Fibroblast of the conjunctiva (primary cell): ENCODE measurements at places on chromosomes 3 and 15.

- no peak for DNase-seq
Observed at GRCh38 chr3:150635076-150635475, 32.0 kb downstream of the SELENOT start.

DNA sequence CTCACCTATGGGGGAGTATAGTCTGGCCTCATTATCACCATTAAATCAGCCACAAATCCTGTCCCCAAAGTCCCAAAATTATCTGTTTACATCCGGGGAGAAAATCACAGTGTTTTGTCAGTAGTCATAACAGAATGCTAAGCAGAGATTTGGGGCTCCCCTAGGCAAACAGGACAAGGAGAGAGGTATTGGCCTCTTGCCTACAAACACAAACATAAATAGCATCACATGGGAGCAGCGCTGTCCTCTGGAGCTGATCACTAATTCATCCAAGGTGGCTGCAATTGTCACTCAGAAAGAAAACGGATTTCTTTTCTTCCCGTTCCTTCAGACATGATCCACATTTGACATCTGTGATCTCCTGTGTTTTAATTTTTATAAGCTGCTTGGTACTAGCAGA is 1028.1 kb downstream of the NTRK3 start:
- DNase-seq = no peak

DNA sequence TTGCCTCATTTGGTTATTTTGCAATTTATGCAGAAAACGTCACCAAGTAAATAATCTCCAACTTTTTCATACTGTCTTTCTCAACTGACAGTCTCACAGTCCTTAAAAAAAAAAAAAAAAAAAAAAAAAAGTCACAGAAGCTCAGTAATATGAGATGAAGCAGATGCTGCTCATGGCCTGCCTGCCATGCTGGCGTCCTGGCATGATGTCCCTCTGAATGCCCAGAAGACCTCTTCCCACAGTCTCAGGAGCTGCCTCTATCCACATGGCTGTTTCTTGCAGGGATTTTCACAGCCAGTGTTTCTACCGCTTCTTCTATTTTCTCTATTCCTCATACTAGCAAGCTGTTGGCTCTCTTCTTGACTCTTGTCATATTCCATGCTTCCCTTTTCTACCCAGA is 87.7 kb downstream of the TGFBR2 start:
- DNase-seq = no peak

- DNase-seq = no peak
Observed at GRCh38 chr3:194680888-194681615, 4.6 kb upstream of the FAM43A start.

DNA sequence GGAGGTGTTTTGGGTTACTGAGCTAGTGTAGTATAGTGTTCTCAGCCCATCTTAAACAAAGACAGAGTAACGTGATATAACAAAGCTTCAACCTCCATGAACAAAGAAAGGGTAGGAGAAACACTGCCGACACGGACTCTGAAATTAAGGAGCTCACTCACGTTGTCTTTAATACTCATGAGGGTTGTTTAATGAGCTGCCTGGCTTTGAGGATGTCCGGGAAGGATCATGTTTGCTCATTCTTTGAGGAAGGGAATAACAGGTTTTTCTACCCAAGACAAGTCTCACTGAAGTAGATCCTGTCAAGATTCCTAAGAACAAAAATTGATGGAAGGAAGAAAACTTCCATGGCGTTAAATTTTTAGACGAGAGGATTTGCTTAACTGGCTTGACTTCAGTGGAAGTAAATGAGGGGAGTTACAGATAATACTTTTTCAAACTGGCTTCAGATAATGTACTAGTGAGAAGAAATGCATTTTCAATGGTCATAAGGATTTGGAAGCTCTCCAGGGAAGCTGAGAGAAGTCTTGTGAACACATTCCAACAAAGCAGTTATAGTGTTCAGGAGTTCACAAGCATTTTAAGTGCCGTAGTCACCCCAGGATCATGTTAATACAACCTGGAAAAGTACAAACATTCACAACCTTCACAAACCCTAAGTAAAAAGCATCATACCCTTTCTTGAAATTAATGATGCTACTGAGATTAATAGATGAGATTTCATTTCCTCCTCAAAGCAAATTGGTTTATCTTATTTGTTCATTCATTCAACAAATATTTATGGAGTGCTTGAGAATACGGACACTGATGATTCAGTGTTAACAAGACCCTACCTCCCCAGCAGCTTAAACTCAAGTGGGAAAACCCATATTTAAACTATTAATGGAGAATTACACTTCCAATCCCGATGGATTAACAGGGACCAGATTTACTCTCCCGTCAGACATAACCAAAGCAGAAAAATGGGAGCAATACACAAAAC is 101.5 kb downstream of the SHQ1 start:
- no peak for DNase-seq

GRCh38 chr15:92393980-92394308 is 263 bp downstream of the ST8SIA2 start:
- DNase-seq = no peak

GRCh38 chr15:99632521-99632920 is 66.7 kb downstream of the MEF2A start:
- DNase-seq = no peak

- DNase-seq = no peak
Observed at GRCh38 chr3:27501759-27502158, 17.6 kb upstream of the SLC4A7 start.

- DNase-seq = no peak
Observed at GRCh38 chr3:9986230-9986725, 363 bp downstream of the EMC3 start.

DNA sequence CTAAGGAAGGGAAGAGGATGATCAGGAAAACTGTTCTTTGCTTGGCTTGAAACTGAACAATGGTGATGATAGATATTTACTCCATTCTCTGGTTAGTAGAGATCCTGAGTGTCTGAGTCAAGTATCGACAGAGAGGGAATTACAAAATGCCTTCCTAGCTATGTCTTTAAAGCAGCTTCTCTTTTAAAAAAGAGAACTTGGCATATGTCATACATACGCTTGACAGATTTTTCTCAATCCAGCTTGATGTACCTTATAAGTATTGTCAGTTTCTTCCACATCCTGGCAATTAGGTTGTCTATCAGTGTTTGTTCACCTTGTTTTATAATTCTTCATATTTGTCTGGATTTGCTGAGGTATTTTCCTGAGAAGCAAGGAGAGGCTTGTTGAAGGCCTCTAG is 5.0 kb upstream of the EPHB1 start:
- DNase-seq = no peak
